ENCODE measurements at places on chromosomes 6 and 20.
A peak's percentile ranks its signal among the peaks of the same experiment; 100 is the strongest.

GRCh38 chr20:53921443-53921973 is 148.9 kb downstream of the BCAS1 start:
- no peak for DNase-seq

GRCh38 chr20:23995905-23996666 is 7.5 kb upstream of the GGTLC1 start:
- peak; percentile 59 for DNase-seq

GRCh38 chr20:25867776-25868649 is 171.4 kb upstream of the ZNF337 start:
- peak; percentile 54 for DNase-seq

GRCh38 chr6:39207416-39208222 is 21.7 kb downstream of the KCNK5 start:
- no peak for DNase-seq

DNA sequence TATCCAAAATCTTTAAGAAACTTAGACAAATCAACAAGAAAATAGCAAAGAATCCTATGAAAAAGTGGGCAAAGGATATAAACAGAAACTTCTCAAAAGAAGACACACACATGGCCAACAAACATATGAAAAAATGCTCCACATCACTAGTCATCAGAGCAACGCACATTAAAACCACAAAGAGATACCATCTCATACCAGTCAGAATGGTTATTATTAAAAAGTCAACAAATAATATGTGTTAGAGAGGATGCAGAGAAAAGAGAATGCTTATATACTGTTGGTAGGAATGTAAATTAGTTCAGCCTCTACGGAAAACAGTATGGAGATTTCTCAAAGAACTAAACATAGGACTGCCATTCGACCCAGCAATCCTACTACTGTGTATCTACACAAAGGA is 212.0 kb upstream of the DTNBP1 start:
- no peak for DNase-seq

DNA sequence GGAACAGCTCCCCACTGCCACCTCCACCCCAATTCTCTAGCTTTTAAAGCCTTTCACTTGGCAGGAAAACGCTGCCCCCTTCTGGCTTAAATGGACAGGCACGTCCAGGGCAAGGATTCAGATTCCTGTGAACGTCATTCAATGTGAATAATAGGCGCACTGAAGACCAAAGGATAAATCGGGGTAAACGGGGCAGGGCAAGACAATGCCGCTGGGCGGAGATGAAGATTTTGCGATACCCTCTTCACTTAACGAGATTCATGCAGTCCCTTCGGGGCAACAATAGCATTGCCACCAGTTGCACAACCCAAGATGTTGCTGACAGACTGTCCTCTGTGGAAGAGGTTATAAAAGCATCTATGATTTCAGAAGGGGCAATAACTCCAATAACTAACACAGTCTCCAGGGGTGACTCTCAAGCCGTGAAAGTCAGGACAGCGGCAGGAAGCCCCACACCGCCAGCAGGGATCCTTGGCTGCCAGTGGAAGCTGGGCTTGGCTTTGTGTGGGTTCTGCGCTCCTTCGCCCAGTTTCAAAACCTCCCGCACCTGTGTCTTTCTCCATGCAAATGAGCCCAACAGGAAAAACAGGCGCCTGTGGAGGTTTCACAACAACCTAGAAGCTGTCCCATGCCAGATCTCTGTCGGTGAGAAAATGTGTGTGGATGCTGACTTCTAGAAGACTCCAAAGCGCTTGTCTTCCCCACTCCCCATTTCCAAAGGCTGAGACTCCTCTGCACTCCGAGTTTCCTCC is 291.8 kb downstream of the BMP7 start:
- DNase-seq, result no peak

DNA sequence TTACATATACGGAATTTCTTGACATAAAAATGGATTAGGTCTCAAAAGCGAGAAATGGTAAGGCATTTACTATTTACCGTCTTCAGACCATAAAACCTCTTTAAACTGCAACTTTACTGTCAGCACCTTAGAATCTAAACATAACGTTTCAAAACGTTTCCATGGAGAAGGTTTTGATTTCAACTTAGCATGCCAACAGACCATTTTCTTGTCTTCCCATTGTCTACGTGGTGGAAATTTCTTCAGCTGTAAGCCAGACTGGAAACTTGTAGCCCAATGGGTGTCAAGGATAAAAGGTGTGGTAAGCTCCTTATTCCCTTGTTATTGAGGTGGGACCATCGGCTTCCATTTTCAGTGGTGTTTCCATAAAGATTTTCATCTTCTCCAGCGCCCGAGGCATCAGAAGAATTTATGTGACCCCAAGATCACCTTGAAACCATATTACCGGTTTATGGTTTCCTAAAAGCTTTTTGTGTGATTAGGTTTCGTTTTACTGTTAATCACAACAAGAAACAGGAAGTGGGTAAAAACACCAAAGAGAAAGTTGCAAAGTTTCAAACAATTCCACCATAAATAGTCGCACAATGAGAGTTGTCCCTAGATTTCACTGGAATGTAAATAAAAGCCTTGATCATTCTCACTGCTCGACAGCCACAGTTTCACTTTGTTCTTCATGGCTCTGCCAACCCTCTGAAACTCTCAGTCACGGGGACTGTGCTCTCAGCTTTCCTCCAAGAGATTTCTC is 63.0 kb upstream of the CD2AP start:
- DNase-seq, result peak; percentile 31

DNA sequence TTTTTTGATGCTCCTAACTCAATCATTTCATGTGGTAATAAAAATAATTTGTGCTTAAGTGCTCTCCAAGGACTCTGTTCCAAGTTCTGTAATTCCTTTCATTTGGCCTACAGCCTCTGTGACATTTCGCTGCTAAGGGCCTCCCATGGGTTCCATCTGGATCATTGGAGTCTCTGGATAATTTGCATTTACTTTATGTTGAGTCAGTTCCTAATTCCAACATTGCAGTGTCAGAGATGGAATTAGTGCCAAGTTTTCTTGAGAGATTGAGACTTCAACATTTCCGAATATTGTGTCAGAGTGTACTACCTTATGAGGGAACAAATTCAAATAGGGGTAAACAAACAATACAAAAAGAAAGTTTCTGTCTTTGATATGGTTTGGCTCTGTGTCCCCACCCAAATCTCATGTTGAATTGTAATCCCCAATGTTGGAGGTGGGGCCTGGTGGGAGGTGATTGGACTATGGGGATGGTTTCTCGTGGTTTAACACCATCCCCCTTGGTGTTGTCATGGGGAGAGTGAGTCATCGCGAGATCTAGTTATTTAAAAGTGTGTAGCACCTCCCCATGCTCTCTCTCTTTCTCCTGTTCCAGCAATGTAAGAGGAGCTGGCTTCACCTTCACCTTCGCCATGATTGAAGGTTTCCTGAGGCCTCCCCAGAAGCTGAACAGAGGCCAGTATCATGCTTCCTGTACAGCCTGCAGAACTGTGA is 244.1 kb upstream of the TBX18 start:
- no peak for DNase-seq

DNA sequence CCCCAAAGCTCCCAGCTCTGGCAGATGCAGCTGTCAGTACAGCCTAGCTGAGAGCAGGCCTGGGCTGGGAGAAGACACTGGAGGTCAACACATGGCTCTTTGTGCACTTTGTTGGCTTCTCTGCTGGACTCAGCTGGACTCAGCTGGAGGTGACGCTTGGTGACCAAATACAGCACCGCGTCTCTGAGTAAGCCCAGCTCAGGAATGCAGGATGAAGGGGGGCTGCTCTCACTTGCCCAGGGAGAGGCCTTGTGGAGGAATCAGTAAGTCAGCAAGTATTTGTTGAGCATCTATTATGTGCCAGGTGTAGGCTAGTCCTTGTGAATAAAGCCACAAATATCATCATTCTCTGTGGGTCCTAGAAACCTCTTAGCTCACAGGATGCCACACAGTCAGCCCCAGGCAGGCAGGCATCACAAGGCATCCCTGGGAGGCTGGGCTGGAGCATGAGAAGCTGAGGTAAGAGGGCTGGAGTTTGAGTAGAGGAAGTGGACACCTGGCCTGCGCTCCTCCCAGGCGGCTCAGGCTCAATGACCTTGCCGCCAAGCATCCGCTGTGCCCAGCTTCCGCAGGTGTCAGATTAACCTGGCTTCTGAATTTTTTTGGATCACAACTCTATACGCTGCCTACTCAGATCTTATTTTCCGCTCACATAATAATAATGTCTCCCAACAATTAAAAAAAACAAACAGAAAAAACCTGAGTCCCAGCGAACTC is 95.4 kb downstream of the TMEM170B start:
- DNase-seq, result no peak

- no peak for DNase-seq
Observed at GRCh38 chr6:39388606-39389483, 66.3 kb upstream of the KCNK16 start.

DNA sequence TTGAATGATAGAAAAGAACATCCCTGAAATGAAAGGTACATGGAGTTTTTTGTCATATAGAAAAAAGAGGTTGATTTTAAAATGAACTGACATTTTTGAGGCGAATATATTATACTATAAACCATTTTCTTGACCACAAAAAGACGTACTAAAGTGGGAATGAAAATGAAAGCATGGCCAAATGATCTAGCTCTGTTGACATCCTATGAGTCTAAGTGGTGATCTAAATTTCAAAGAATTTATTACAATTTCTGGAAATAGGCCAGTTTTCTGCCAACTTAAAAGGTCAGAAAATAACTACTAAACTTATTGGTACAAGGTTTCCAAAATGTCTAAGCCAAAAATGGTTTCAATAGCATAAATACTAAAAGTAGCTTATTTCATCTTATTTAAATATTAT is 536.8 kb downstream of the EYS start:
- no peak for DNase-seq

DNA sequence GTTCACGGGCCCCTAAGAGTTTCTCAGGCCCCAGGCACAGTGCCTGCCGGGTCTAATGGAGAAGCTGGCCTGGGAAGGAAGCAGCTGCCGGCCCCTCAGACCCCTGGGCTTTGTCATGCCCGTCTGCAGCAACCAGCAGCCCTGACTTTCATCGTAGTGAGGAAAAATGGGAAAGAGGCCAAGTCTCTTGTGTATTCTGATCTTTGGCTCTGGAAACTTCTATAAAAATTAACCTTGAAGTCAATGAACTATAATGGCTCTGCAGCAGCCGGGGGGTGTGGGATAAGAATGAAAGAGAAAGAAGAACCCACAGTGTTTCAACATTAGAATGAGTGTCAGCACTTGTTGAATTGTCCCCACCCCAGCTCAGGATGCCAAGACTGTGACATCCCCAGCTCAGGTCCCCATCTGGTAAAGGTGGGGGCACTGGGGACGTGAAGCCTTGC is 12.9 kb downstream of the TGM2 start:
- no peak for DNase-seq

- no peak for DNase-seq
Observed at GRCh38 chr6:14381829-14382677, 264.5 kb downstream of the CD83 start.
